Memory B cell (primary cell): ENCODE measurements at places on chromosomes 13 and 19.

- no peak for DNase-seq
Observed at GRCh38 chr19:51123802-51124201, 904 bp upstream of the SIGLEC9 start.

DNA sequence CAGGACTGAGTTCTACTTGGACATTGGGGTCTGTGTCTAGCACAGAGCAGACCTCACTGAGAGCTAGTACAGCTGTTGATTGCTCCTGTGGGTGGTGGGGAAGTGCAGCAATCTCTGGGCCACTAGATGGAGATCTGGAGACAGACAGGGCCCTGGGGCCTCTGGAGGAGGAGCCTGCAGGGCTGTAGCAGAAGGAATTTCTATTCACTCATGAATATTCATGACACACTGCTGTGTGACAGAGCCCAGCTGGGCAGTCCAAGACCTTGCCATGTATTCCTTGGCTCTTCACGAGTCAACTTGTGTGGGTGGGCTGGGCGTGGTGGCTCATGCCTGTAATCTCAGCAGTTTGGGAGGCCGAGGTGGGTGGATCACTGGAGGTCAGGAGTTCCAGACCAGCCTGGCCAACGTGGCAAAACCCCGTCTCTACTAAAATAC is 37.5 kb downstream of the SUGP2 start:
- DNase-seq, result no peak

DNA sequence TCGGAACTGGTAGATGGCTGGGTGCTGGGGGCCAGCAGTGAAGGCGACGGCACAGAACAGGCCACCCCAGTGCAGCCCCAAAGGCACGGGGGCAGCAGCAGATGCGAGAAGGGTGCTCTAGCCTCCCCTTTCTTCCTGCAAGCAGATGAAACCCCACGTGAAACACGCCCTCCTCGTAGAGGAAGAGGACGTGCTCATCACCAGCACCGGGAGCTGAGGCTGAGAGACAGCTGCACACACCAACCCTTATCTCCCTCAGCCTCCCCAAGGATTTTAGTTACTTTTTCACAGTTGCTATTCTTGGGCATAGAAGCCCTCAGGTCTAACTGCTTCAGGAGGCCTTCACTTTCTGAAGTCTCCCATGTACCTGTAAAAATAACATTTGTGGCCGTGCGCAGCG is 11.9 kb downstream of the ZNF787 start:
- no peak for DNase-seq

DNA sequence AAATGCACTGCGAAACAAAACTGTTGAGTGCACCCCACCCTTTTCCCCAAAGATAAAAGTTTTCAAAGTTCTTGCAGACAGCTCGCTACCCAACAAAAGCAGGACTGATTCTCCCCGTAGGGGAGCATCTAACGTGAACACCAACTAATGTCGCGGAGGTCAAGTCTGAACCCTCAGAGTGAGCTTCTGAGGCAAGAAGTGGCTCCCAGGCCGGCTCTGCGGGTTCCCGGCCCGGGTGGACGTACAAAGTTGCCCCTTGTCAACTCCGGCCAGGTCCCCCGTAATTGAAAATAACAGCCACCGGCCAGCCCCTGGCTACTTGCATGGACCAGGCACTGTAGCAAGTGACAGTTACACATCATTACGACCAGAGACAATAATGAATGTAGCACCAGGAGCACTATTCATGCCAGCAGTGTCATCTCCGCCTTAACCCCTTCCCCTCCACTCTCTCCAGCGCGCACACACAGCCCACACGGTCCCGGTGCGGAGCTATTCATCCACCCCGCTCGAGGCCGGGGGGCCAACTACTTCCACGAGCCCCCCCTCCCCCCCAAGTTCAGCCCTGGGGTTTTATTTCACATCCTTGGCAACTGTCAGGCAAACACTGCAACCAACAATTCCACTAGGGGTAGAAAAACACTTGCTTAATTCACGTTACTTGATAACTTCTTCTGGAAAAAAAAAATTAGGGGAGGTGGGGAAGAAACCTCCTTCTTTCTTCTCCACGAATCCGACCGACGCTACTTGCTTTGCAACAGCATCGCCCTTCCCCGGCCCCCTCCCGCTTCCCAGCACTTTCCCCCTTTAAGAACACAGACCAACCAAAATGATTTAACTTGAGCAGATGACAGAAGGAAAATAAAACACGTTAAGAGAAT is 1.2 kb downstream of the KLF12 start:
- DNase-seq, result peak; percentile 25

GRCh38 chr19:3068071-3068470 is 5.8 kb upstream of the TLE5 start:
- no peak for DNase-seq

GRCh38 chr13:38463048-38463447 is 113.4 kb downstream of the UFM1 start:
- no peak for DNase-seq

DNA sequence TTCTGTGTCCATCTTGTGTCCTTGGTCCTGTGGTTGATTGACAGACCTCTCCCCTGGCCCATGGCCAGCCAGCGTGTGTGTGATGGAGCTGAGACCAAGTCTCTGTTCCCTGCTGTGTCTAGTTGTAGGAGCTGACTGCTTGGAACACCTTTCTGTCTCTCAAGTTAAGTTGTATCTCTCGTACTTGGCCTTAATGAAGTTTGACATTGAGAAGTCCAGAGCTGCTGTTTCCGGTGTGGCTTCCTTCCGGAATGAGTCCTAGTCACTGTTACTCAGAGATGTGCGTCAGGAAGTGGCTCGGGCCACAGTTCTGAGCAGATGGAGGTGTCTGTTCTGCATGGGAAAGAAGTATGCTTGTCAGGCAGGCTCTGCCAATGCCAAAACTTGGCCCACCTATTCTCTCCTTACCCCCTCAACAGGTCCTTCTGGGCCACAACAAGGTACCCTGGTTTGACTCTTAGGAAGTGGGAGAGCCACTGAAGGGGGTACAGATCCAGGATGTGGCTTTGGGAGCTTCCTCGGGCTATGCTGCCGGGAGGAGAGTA is 54.3 kb downstream of the GATAD2A start:
- peak; percentile 31 for DNase-seq

DNA sequence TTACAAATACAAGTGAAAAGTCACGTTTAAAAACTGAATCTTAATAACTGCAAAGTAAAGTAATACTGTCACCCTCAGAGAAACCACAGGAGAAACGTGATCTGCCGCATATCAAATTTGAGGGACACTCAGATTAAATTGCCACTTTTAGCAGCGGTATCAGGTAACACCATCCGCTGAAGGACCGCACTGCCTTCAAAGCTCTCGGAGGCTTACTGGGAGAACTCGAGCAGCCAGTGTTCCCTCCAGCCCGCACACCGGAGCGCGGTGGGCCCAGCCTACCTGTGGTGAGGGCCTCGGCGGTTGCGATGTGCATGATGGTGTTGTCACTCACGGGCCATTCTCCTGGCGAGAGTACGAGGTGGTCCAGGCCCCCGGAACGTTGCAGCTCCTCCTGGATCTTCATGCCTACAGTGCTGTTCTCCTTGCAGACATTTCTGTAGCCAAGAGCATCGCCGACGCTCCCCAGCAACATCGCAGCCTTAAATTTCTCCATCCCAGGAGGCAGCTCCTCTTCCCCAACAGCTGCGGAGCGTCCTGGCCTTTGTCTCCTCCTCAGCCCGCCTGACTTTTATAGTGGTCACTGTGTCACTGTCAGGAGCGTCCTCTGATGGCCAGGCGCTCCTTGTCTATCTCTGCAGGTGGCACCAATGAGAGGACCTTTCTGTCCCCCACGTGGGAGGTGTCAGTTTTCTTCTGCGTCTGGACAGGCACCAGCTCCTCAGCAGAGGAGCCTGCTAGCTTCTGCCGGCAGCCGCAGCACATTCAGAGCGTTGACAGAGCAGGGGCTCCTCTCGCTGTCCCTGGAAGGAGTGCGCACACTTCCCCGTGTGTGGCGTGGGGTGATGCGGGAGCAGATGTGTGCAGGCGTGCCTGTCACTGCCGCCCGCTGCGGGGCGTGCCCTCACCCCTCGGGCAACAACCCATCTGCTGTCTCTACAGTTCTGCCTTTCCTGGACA is at the start of gene ADPRHL1:
ADPRHL1 (minus strand) TSS at position 547 of the 960 bp plus-strand sequence; CDS start at position 496, 51 bp downstream.
- DNase-seq, result no peak

DNA sequence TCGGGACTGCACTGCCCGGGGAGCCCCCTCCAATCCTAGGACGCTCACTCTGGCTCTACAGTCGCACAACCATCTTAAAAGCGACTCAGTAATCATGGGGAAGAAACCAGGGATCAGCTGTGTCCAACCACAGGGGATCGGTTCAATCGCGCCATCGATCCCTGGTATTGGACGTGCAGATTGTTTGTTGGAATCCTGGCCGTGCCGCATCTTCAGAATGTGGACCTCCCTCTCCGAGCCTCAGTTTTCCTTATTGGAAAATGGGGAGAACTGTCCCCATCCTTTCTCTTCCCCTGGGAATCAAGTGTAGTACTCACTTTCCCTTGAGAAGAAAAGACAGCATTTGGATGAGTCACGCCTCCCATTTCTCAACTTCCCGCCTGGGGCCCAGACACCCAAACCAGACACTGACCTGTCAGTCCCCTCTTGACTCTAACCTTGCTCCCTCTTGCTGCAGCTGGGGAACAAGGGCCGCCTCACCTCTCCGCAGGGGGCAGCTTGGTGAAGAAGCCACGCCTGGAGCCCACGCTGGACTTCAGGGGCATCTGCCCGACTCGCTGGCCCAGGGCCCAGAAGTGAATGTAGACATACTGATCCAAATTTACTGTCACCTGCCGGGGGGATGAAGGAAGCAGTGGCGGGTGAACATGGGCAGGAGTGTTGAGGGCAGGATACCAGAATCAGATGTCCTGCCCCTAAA is 17.6 kb downstream of the EMP3 start:
- no peak for DNase-seq

DNA sequence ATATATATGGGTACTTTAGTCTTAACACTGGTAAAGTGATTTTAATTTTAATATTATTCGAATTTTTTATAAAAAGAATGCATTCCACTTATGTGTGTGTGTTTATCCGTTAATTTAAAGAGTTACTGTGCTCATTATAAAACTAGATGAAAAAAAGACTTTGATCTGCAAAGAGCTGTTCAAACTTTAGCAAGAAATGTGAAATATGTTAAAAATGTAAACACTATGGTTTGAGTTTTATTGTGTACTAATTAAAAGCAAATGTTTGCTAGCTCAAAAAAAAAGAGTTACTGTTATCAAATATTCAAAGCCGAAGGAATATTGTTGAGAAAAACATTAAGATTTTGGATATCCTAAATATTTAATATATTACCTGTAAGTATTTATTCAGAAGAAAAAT is 34.5 kb downstream of the UFM1 start:
- no peak for DNase-seq

DNA sequence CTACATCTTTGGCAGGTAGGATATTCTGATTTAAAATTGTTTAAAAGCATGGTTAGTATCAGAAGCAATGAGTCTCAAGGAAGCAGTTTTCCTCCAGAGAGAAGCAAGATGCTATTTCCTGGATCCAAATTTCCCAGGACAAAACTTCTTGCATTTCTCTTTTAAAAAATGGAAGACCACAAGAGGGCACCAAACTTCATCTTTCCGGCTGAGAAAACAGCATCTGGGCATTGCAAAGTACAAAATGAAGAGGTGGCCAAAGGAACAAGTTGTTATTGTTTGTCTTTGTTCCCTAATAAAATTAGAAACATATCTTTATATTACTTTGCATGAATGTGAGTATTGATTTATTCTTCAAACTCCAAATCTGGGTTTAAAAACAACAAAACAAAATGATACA is 60.0 kb upstream of the LRCH1 start:
- DNase-seq, result peak; percentile 17

DNA sequence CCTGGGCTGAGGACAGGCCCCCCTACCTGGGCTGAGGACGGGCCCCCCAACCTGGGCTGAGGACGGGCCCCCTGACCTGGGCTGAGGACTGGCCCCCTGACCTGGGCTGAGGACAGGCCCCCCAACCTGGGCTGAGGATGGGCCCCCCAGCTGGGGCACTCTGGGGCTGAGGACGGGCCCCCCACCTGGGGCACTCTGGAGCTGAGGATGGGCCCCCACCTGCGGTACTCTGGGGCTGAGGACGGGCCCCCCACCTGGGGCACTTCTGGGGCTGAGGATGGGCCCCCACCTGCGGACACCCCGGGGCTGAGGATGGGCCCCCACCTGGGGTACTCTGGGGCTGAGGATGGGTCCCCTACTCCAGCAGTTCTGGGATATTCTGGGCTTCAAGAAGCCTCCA is 65.5 kb downstream of the RASA3 start:
- no peak for DNase-seq

DNA sequence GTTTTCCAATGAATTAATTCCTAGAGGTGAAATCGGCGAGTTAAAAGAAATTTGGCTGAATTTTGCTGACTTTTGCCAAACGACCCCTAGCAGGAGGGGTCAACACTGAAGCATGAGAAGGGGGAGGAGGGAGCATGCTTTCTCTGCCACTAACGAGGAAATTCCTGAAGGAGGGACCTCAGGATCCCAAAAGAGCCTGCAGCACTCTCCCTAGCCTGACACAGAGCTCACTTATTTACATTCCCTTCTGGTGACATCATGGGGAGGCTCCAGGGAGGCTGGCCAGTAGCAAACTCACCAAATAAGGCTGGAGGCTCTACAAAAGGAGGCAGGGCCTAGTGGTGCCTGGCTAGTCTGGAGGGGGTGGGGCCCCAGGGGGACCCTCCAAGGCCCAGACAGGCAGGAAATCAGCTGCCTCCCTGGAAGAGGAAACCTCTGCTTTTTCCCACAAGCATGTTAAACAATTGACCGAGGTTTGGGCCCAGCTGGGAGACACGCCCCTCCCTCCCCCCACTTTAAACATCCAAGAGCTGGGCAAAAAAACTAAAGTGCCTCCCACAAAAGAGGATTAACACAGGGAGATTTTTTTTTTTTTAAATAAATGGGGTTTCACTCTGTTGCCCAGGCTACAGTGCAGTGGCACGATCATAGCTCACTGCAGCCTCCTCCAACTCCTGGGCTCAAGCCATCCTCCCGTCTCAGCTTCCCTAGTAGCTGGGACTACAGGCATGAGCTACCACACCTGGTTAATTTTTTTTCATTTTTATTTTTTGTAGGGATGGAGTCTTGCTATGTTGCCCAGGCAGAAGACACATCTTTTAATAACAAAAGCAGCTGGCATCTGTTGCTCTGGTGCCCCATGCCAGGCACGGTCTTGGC is 2.1 kb downstream of the DAPK3 start:
- DNase-seq, result no peak

- DNase-seq, result no peak
Observed at GRCh38 chr19:33208904-33209849, 15.0 kb downstream of the LRP3 start.

DNA sequence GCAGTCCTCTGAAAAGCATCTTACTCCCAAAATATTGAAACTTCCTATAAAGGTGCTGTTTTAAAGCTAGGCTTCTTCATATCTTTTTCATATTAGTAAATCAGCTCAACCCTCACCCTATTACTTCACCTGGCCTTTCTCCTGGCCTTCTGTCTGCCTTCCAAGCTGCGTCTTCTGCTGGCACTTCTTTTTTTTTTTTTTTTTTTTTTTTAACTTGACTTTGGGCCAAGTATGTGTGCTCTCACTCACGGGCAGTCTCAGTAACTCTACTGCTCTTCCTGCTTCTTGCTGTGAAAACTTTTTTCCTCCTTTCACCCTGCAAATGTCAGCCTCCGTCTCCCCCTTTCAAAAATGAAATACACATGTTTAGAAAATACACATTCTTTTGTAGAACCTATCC is 41.2 kb upstream of the KCTD4 start:
- no peak for DNase-seq
